Thymus (tissue), 14 donors: ENCODE measurements at places on chromosomes 13 and 19. TPM values are rescaled to one million over a fixed set of nuclear protein-coding genes. Genes with fewer than 3 reads are reported as not detected.
A peak's percentile ranks its signal among the peaks of the same experiment; 100 is the strongest.

The SAMD4B gene
- 64.9 TPM for polyA plus RNA-seq

The UBE2L5 gene
- 0.23 TPM for polyA plus RNA-seq

The FFAR3 gene
- 0.41 TPM for polyA plus RNA-seq

The FGF22 gene
- 0.25 TPM for polyA plus RNA-seq

The TEX101 gene
- 0.18 TPM for polyA plus RNA-seq

The POGLUT2 gene
- 2.1 TPM for polyA plus RNA-seq

The ZNF790 gene
- polyA plus RNA-seq: 4.8 TPM

The RUBCNL gene
- polyA plus RNA-seq: 48.4 TPM

The NDUFA13 gene
- 219 TPM for polyA plus RNA-seq

The FFAR2 gene
- polyA plus RNA-seq: 1.1 TPM

The ZNF224 gene
- 47.0 TPM for polyA plus RNA-seq

The KLK4 gene
- 0.39 TPM for polyA plus RNA-seq

The TMEM272 gene
- 0.68 TPM for polyA plus RNA-seq

The PPAN gene
- 54.9 TPM for polyA plus RNA-seq

The IL11 gene
- polyA plus RNA-seq: 1.5 TPM

The ERICH6B gene
- not detected for polyA plus RNA-seq

The CILP2 gene
- 0.23 TPM for polyA plus RNA-seq

The RHPN2 gene
- polyA plus RNA-seq: 4.8 TPM

The FPR1 gene
- 4.7 TPM for polyA plus RNA-seq

The CLEC11A gene
- 10.5 TPM for polyA plus RNA-seq

The A1BG gene
- polyA plus RNA-seq: 77.3 TPM

The CLEC4G gene
- 3.2 TPM for polyA plus RNA-seq

GRCh38 chr13:112839356-112840105, 129.5 kb upstream of the MCF2L start:
- DNase-seq: peak; percentile 21

DNA sequence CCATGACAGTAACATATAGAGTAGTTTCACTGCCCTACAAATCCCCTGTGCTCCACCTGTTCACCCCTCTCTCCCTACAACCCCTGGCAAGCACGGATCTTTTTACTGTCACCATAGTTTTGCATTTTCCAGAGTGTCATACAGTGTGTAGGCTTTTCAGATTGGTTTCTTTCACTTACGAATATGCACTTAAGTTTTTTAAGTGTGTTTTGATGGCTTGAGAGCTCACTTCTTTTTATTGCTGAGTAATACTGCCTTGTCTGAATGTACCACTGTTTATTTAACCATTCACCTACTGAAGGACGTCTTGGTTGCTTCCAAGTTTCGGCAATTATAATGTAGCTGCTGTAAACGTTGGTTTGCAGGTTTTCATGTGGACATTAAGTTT, 175.1 kb downstream of the ITGBL1 start:
- no peak for DNase-seq

- DNase-seq: no peak
Measured at GRCh38 chr13:92991692-92992091, 234.9 kb upstream of the GPC6 start.

GRCh38 chr13:53759016-53759415, 730.4 kb downstream of the OLFM4 start:
- no peak for DNase-seq

- no peak for DNase-seq
Measured at GRCh38 chr19:15299568-15300409, 32.5 kb downstream of the BRD4 start.

DNA sequence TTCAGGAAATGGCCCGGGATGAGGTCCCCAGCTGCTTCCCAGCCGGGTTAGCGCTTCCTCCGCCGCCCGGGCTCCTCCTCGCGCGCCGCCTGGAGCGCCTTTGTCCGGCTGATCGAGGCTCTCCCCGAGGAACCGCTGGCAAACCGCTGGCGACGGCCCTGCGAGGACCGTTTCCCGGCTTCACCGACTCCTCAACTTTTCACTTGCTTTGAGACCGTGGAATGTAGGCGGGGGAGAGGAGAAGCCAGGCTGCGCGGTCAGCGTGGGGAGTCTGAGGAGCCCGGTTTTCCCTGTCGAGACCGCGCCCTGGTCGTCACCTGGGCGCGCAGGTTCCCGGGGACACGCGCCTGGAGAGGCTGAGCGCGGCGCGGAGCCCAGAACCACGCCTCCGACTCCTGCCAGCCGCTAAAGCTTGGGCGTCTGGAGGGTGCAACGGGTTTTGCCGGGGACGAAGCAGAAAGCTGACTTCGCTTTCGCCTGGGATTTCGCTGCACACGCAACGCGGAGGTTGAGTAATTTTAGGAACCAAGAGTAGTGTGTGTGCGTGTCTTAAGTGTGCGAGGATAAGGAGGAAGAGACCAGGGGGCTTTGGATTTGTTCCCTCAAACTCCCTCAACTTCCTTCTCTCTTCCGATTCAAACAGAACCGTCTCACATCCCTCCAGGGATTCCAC, 7.3 kb upstream of the DGKH start:
- peak; percentile 38 for DNase-seq

GRCh38 chr19:39433480-39434079, 2.2 kb downstream of the RPS16 start:
- no peak for DNase-seq

- no peak for DNase-seq
Measured at GRCh38 chr19:32336259-32337083, 8.9 kb upstream of the ZNF507 start.

- no peak for DNase-seq
Measured at GRCh38 chr13:25649001-25649633, 277.3 kb downstream of the ATP8A2 start.

GRCh38 chr13:44870456-44870929, 118.8 kb downstream of the NUFIP1 start:
- DNase-seq: no peak

GRCh38 chr13:28872427-28873176, 52.5 kb downstream of the MTUS2 start:
- no peak for DNase-seq

- DNase-seq: peak; percentile 12
Measured at GRCh38 chr13:49098198-49098597, 121.9 kb upstream of the MLNR start.

GRCh38 chr19:46076951-46077814, 36.4 kb upstream of the IGFL4 start:
- peak; percentile 23 for DNase-seq

DNA sequence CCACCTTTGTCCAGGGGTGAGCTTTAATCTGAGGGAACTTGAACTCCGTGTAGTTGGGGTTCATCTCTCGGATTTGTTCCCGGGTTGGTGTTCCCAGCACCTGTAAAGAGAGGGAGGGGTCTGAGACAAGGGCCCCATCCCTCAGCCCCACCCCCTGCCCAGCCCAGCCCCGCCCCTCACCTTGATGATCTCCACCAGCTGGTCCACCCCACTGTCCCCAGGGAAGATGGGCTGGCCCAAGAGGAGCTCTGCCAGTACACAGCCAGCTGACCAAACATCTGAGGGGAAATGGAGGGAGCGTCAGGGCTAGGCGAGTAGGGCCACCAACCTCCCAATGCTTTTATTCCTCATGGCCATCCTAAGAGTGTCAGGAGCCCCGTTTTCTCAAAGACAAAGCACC, 9.3 kb downstream of the GSK3A start:
- no peak for DNase-seq

GRCh38 chr19:49809160-49809940, 3.7 kb downstream of the FUZ start:
- no peak for DNase-seq

DNA sequence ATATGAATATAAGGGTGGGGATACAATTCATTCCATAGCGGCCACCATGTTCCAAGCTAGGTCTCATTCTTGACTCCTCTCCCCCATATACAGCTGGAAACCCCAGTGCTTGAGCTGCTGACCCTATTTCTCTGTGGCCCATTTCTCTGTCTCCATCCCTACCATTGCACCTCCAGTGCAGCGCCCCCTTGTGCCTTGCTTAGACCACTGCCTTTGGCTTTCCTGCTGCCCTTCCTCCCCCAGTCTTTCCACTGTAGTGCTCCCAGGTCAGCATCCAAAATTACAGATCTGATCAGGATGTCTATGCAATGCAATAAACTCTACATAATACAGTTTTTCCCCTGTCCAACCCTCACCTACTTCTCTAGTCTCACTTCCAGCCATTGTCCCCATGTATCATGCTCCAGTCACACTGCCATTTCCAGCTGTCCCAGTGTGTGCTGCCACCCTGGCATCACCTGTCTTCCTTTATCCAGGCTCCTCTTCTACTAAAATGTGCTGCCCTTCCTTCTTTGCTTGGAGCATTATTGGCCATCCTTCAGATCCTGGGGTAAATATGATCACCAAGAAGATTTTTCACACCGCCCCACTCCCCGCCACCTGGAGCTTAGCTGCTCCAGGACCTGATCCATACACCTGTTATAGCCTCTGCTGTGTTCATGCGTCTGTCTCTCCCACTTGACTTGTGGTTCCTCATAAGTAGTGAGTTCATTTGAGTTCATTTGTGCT, 199.4 kb upstream of the IPO5 start:
- no peak for DNase-seq

GRCh38 chr13:29532116-29532515, 63.4 kb downstream of the SLC7A1 start:
- no peak for DNase-seq

GRCh38 chr13:110326263-110326904, 19.3 kb downstream of the COL4A2 start:
- no peak for DNase-seq

DNA sequence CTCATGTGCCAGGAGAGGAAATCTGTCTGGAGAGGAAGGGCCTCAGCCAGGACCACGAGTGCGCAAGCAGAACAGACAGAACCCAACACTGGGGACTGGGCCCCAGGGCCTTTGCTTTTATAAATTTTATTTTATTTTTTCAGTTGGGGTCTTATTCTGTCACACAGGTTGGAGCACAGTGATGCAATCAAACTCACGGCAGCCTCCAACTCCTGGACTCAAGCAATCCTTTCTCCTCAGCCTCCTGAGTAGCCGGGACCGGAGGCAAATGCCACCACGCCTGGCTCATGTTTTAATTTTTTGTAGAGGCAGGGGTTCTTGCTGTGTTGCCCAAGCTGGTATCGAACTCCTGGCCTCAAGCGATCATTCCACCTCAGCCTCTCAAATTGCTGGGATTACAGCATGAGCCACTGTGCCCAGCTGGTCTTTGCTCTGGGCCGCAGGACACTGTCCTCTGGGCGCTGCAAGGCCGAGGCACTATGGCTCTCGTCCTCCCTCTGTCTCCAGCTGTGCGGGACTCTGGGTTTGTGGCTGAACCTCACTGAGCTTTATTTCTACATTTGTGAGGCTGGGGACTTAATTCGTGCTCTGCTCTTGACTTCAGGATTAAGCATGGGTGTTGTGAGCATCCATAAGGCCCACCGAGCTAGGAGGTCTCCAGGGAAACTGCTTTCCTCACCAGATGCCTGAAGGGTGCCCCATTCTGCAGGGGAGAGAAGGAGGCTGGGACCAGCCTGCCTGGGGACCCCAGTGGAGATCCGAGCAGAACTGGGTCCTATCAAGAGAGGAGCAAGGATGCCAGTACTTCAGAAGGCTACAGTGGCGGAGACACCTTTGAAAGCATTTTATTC, 144.2 kb upstream of the VSTM2B start:
- DNase-seq: no peak

DNA sequence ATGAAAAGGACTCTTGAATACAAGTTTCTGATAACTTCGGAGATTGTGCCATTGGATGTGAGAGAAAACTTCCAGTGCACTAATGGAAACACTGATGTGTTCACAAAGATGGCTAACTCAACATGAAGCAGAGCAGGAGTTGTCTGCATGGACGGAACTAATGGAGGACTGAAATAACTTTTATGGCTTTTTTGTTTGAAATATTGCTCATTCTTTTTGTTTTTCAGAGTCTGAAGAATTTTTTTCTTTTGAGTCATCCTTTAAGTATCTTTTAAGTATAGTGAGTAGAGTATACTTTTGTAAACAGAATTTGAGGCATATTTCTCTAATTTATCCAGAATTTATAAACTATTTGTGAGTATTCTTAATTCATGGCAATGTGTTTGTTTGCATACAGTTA, 25.7 kb downstream of the CRYL1 start:
- no peak for DNase-seq

DNA sequence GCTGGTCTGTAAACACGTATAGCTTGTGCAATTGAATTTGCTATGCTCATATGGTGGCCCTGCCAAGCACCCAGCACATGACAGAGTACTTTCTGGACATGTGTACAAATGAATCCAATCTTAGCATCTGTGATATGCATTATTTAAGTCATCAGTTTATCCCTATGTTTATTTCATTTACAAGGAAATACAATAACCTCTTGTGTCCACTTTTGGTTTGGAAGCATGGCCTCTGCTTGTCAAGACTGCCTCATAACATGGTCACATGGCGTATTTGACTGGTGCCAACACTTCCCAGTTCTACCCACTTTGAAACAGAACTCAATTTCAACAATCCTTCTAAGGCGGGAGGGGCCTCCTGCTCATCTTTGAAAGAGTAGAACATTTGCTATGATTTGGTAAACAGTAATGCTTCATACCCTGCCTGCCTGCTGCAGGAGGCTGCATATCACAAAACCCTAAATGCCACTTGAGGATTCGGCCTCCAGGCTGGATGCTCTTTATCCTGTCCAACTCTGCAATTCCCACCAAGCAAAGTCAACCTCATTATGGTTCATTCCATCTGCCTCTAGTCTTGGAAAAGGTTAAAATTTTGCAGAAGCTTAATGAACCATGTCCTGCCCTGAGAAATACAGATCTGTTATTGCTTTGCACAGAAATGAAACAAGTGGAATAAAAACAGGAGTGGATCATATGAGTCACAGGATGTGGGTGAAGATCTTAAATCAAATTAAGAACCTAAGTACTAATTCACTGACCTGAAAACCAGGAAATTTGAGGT, 151.3 kb downstream of the CYSLTR2 start:
- no peak for DNase-seq

DNA sequence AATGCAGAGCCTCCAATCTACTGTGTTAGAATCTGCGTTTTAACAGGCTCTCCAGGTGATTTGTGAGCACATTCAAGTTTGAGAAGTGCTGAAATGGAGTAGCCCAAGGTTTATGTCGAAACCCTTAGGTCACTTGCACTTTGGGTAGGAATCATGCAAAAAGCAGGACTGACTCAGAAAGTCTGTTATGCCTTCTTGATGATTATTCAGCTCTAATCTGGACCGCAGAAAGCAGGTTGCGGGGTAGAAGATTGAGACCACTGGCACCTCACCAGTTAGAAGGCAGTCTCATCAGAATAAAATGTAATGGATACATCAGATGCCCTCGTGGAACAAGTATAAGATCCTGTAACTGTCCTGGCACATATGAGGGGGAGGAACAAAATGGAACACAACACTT, 326.3 kb downstream of the DCLK1 start:
- DNase-seq: no peak

- no peak for DNase-seq
Measured at GRCh38 chr19:11094520-11094894, 5.2 kb downstream of the LDLR start.
